ENCODE measurements at places on chromosomes 1 and 21.

DNA sequence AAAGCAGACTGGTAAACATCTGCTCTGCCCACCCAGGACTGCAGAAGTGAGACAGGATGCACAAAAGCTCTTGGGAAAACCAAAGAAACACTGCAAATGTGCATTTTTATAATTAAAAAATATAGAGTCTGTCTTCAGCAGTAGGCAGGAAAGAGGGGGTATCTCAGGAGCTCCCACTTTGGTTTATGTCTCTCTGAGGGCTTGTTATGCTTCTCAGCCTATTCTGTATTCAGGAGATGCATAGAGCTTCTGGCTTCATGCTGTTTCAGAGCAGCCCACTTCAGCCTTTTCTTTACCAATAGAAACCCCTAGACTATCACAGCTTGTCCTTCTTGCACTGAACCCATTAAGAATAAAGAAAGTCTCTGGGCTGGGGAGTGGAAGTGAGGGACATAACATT is 148.0 kb downstream of the ROR1 start:
- DNase-seq = no peak

DNA sequence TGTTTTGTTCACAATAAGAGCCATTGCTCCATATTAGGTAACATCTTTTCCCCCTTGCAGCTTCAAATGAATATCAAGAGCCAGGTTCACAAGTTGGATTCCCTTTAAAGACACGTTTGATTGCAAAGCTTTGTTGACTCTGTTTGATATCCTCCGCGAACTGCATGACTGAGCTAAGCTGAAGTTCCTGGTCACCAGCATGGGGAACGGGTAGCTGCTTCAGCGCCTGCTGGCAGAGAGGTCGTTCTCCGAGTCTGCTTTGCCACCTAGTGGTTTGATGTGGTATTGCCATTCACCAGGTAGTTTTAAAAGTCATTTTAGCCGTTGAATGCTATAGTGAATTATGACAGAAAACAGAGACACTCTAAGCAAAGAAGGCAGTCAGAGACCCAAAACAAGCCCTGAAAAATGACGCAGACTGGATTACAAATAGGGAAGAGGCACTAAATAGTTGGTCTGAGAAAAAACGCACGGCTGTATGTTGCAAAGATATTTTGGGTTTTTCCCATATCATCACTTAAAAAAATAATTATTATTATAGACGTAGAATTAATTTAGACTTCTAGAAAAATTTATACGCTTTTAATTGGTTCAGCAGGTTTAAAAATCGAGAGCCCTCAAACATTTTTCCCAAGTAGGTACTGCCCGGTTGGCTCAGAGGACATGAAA is 193.5 kb upstream of the FMN2 start:
- DNase-seq = peak; percentile 64

DNA sequence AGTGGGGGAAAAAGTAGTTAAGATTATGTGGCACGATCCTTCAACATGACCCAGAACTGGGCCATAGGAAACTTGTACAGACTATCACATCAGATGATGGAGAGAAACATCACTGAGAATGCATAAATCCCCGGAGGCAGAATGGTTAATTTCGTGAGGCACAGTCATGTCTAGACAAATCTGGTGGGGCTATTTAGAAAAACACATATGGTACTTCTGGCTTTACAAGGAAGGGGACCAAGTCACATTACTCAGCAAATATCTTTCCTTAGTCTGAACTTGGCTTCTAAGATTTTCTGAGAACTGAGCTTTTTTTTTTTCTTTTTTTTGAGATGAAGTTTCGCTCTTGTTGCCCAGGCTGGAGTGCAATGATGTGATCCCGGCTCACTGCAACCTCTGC is 9.2 kb upstream of the UQCRHL start:
- DNase-seq = no peak

GRCh38 chr1:100382657-100383056 is 30.4 kb downstream of the CDC14A start:
- DNase-seq = no peak

GRCh38 chr1:32247452-32247851 is 430 bp downstream of the FAM167B start:
- peak; percentile 59 for DNase-seq

GRCh38 chr1:225963735-225964530 is 22.9 kb upstream of the LEFTY2 start:
- no peak for DNase-seq

DNA sequence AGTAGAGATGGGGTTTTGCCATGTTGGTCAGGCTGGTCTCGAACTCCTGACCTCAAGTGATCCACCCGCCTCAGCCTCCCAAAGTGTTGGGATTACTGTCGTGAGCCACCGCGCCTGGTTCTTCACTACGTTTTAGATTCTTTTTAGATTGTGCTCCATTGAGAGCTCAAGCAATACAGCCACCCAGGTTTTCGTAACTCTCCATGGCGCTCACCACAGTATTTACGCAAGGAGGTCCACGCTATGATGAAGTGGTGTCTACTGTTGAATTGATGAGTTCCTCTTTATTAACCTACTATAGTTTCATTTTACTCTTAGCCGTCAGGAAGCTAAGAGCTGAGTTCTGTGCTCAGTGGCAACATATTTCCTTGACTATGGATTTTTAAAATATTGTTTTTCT is 1.8 kb upstream of the KIF1B start:
- DNase-seq = no peak

DNA sequence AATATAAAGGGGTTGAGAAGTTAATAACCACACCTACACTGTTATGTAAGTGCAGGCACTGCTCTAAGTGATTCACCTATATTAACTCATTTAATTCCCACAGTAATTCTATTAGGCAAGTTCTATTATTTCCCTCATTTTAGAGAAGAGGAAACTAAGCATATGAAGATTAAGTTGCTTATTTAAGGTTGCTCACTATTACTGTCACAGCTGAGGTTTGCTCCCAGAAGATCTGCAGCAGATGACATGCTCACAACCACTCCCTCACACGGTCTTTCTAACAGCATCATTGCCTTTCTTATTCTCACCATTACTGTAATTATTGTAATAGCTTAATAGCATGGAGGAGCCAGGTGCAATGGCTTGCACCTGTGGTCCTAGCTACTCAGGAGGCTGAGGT is 196.4 kb upstream of the GREM2 start:
- DNase-seq = no peak

DNA sequence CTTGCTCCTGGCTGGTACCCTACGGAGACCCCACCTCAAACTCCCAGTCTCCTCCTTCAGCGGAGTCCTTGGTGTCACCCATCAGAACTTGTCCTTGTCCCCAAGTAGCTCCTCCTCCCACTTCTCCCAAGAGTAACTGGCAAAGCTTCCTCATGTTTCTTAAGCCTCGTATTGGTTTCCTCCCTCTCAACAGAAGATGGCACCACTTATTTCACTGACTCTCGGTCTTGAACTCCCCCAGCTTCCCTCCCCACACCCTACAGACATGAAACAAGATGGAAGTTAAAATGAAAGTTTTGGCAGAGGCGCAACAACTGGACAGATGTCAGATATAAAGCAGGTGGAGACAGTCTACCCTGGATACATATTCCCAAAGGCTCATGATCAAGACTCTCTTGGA is 13.4 kb downstream of the RAB7B start:
- DNase-seq = no peak

DNA sequence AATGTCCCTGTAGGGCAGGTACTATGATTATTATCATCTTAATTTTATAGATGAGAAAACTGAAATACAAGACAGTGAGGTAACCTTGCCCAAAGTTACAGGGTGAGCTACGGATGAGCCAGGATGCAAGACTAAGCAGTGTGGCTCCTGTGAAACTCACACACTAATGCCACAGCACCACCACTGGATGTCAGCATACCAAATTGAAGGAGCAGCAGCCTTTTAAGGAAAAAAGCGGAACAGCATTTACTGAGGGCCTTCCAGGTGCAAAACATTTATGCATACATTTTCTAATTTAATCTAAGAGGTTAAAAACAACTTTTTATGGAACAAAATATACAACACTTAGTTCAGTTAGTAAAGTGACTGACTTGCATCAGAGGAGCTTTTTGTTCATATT is 41.7 kb downstream of the SEC16B start:
- DNase-seq = no peak

- DNase-seq = peak; percentile 83
Observed at GRCh38 chr1:19436716-19437476, 48.4 kb downstream of the CAPZB start.

DNA sequence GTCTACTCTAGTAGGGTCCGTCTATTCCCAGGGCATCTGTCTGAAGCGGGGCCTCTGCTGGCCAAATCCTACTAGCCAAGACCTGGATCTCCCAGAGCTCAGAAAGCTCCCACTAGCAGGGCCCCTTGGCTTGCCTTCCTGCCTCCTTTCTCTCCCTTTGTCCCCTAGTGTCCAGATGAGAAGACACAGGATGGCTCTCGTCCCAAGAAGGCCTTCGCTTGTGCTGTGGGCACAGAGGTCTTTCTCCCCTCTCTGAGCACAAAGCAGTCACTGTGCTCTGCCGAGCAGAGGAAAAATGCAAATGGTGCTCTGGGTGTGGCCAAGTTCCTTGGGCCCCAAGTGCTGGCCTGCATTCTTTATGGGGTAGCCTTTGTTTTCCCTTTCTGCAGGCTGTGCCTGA is 13.0 kb upstream of the GPR137B start:
- no peak for DNase-seq

- no peak for DNase-seq
Observed at GRCh38 chr21:39005502-39005787, 177.8 kb downstream of the PSMG1 start.

DNA sequence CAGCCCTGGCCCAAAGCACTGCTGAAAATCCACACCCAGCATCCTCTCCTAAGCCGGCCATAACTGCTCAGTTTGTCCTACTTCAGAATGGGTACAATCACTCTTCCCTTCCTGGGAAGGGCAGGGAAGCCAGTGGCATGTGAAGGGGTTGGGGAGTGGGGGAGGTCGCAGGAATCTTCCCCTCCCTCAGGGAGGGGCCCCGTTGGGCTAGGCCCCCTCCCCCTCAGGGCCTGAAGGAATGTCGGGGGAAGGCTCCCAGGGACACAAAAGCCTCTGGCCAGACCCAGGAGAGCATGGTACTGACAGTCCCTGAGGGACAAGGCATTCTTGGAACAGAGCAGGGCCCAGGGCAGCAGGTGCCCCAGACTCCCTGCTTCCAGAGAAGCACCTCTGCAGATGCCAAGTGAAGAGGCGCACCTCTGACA is 1.2 kb downstream of the ELOVL1 start:
- no peak for DNase-seq
